Kidney (tissue), 22 donors: ENCODE measurements at places on chromosomes 11 and 22.

DNA sequence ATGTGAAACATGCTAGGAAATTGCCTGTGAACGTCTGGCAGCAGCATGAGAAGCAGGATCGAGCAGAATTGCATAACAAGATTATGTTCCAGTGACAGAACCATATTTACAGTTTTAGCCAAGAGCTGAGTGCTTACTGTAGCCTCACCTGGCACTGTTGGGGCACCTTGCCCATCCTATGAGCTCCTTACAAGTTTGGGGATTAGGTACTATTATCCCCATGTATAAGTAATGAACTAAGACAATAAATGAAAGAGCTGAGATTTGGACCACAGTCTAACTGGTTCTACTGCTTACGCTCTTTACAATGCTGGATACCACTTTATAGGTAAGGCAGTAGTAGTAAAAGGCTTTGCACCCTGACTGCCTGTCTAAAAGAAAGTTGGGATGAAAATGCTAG lies 17.1 kb upstream of the PATE1 start:
- no peak for DNase-seq

DNA sequence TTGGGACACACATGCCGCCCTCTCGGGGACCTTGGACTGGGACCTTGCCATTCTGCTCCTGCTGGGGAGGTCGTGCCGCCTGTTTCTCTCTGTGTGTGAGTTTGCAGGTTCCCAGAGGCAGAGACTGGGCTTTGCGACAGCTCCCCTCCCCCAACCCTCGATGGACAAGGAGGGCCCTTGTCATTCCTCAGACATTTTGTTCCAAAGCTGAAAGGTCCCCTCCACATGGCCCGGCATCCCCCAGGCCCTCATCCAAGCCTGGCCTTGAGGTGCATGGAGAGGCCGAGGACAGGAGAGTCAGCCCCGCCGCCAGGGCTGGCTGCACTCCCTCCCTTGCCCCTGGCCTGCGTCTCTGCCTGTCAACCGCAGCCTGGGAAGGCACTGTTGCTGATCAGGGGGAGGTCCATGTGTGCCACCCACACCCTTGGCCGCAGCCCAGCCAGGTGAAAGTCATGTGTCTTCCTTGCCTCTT lies 25.6 kb downstream of the FADS2 start:
- DNase-seq: no peak

DNA sequence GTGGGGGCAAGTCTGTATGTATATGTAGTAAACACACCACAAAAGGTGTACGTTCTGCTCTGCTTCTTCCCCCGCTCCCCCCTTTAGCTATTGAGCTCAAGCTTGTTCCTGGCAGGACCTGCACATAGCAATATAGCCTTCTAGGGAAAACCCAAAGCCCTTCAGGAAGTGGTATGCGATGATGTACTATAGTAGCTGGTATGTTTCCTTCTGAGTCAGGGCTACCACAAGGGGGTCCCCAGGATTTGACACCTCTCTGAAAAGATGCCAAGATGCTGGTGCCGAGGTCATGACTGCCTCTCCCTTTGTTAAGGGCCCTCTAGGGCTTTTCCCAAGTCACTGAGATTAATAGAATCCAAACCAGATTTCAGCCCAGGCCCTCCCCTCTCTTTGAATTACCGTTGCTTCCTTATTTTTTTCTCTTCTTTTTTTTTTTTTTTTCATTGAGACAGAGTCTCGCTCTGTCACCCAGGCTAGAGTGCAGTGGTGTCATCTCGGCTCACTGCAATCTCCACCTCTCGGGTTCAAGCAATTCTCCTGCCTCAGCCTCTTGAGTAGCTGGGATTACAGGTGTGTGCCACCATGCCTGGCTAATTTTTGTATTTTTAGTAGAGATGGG lies 268.4 kb downstream of the ETS1 start:
- no peak for DNase-seq

GRCh38 chr11:889257-889656 lies 21.4 kb downstream of the CHID1 start:
- DNase-seq: no peak

- peak; percentile 45 for DNase-seq
Measured at GRCh38 chr11:76251226-76251575, 44.9 kb upstream of the WNT11 start.

DNA sequence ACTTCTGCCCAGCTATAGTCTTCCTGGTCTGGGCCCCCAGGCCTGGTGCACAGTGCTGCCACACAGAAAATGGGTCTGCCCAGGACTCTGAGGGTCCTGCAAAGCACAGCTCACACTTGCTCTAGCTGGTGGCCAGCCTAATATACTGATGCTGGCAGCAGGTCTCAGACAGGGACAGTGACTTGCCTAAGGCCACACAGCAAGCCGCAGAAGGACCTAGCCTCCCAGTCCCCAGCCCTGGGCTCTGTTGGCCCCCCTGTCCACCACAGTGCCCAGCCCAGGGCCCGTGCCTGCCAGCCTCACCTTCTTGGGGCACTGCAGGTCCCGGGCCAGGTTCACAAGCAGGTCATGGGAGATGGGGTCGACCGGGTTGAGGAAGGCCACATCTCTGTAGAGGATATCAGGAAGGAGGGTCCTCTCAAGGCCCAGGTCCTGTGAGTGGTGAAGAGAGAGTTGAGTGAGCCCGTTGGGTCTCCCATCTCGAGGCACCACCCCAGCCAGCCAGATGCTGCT lies 3.3 kb downstream of the LRRC75B start:
- no peak for DNase-seq

DNA sequence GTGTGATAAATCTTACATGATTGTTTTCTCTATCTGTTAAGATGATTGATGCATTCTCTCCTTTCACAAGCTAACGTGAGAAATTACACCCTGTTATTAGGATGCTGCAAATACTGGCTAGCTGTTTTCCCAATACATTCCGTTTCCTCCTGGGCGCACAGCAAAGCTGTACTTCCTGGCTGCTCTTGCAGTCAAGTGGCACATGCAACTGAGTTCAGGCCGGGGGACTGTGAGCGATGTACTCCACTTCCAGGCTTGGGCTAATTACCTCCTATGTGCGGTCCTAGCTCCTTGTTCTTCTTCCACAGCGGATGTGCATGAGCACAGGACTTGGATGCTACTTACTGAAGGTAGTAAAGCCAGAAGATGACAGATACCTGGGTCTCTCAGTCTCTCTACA lies 234.9 kb upstream of the SESN3 start:
- DNase-seq: peak; percentile 60

- DNase-seq: no peak
Measured at GRCh38 chr11:111465400-111465799, 46.8 kb downstream of the BTG4 start.

DNA sequence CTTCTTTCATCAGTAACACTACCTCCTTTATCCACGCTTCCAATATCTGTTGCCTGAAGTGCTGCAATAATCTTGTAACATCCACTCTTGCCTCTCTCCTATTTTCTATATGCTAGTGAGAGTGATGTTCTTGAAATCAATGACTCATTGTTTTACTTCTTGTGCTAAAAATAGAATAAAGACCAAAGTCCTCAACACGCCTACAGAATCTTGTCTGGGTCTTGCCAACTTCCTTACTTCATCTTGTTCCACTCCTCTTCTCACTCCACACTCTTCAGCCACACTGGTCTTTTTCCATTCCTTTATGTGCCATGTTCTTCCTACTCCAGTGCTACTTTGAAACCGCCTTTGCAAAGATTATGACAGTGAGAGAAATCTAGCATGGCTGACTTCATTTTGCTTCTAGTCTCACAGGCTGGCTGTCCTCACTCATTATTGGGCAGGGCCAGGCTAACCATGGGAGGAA lies 136.4 kb downstream of the CCDC81 start:
- DNase-seq: no peak

DNA sequence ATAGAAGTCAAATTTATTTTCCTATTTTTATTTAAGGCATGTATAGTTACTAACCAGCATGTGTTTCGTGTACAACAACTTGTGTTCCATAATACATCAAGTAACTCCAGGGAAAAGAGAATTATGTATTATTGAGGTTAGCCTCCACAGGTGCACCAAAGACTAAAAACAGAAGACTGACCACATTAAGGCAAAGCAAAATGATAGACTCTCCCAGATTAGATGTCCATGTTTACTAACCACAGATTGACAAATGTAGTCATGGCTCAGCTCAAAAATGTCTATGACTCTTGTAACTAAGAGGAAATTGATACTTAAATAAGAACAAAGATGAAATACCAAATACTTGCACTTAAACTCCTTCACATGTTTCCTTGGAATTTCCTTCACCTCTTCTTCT lies 238.5 kb downstream of the METTL15 start:
- DNase-seq: no peak
